ENCODE measurements at places on chromosomes 6 and 20.
A peak's percentile ranks its signal among the peaks of the same experiment; 100 is the strongest.

- DNase-seq, result no peak
Measured at GRCh38 chr20:4782378-4782772, 60.7 kb downstream of the PRND start.

- no peak for DNase-seq
Measured at GRCh38 chr6:56223995-56224394, 23.4 kb downstream of the COL21A1 start.

DNA sequence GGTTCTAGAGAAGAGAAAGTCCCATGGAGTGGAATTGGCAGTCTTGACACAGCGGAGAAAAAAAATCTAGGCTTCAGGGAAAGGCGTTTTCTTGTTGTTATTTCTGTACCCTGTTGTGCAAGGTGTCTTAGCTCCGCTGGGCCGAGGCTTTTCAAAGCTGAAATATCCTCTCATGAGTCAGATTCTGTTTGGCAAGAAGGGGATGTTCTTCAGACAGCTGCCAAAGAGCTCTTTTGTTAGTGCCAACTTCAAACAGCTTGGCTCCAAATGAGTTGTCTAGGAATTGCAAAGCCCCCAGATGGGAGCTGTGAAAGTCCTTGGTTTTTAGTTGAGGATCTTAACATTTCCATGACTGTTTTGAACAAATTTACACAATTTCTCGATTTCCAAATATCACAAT is 45.6 kb downstream of the LRRN4 start:
- peak; percentile 37 for DNase-seq

- peak; percentile 78 for DNase-seq
Measured at GRCh38 chr6:97282726-97283617, at the start of gene MMS22L. Gene MMS22L (minus strand): TSS chr6:97283216. CDS start chr6:97282477, 739 bp downstream.

DNA sequence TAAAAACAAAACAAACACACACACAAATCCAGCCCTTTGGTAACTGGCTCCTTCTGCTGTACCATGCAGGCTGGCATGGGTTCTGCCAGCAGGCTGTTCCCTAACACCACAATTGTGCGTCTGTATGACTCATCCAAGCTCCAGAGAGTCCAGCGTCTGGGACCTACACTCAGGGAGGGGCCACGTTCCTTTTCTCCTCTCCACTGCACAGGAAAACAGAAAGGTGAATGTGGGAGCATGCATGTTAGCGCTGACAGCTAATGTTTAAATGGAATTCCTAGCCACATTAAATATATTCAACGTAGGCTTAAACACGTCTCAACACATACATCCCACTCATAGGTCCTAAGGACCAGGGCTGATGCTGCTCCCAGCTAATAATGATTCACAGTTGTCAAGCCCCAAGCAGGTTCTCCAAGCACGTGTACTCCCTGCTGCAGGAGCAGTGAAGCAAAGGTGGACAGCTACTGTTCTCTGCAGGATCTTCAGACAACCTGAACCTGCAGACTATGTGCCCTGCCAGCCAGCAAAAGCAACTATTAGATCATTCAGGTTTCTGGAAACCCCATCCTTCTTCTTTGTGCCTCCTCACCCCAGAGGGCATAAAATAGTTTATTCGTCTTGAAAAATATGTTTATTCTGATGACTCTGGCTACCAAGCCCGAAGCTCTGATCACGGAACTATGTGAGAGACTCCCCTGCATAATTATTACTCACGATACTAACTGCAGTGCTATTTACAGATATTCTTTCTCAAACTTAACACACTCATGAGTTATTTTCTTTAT is 20.9 kb downstream of the MAP1LC3A start:
- peak; percentile 83 for DNase-seq

GRCh38 chr6:3315841-3316240 is 57.1 kb downstream of the PSMG4 start:
- no peak for DNase-seq

Data from occipital lobe (tissue), 3 donors.